ENCODE measurements at places on chromosomes 5 and 9.

GRCh38 chr9:113796646-113797426, 79.3 kb upstream of the ZNF618 start:
- H3K4me1 ChIP-seq, result no peaks in the 10 kb centered on the region
- H3K27me3 ChIP-seq, result no peaks in the 10 kb centered on the region
- H3K36me3 ChIP-seq, result no peaks in the 10 kb centered on the region

DNA sequence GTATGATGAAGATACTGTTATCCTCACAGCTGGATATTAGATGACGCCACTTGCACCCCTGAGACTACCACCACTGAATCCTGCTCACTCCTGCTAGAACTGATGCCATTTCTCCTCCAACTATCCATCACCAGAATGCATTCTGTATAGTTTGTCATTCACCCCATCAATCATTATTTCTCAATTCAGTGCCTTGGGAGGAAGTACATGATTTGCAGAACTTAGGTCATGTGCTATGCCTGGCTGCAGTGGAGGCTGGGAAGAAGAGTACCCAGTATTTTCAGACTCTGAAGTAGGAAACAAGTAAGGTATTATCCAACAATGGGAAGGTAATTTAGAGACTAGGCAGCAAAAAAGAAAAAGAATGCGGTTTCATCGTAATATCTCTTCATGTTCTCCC, 26.2 kb upstream of the HSD17B4 start:
- H3K27ac ChIP-seq, result no peak overlapping the region
- no peaks in the 10 kb centered on the region for H3K36me3 ChIP-seq
- H3K4me1 ChIP-seq, result no peaks in the 10 kb centered on the region
- DNase-seq, result no peak
- H3K27me3 ChIP-seq, result no peaks in the 10 kb centered on the region

DNA sequence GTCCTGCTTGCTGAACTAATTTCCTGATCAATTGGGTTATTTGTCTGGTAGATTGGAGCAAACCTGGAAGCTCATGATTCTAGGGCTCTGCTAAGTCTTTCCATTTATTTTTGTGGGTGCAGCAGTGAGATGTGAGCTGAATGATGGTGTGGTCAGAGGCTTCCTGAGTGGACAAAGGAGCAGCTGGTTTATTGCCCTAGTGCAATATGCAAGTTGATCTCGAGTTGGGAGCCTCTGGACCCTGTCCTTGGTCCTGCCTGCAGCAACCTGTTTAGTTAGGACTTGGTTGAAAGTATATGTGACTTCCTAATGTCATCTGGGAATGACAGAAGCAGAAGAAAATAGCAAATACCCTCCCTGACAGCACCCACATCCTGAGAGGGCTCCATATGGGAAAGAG, 4.2 kb upstream of the UNC5A start:
- H3K4me1 ChIP-seq, result peaks cover 9% of the 10 kb centered on the region
- peaks cover 43% of the 10 kb centered on the region for H3K27me3 ChIP-seq
- DNase-seq, result no peak
- no peak overlapping the region for H3K4me3 ChIP-seq
- no peak overlapping the region for H3K27ac ChIP-seq

- no peak for DNase-seq
- no peaks in the 10 kb centered on the region for H3K27me3 ChIP-seq
- no peak overlapping the region for H3K27ac ChIP-seq
- H3K36me3 ChIP-seq, result no peaks in the 10 kb centered on the region
These were observed 161.2 kb downstream of the MPDZ start for GRCh38 chr9:13118313-13118712.

- DNase-seq, result no peak
- peaks cover 2% of the 10 kb centered on the region for H3K36me3 ChIP-seq
- H3K4me1 ChIP-seq, result no peaks in the 10 kb centered on the region
- H3K4me3 ChIP-seq, result no peak overlapping the region
- H3K27me3 ChIP-seq, result peaks cover 10% of the 10 kb centered on the region
- H3K27ac ChIP-seq, result no peak overlapping the region
These were observed 11.7 kb upstream of the IFNA5 start for GRCh38 chr9:21316860-21317259.

- no peaks in the 10 kb centered on the region for H3K27me3 ChIP-seq
- H3K4me3 ChIP-seq, result no peak overlapping the region
- H3K4me1 ChIP-seq, result no peaks in the 10 kb centered on the region
- no peak overlapping the region for H3K27ac ChIP-seq
These were observed 703.9 kb downstream of the EFNA5 start for GRCh38 chr5:106966686-106967315.

GRCh38 chr9:123383512-123384170, 27.6 kb downstream of the CRB2 start:
- H3K27ac ChIP-seq, result no peak overlapping the region
- H3K36me3 ChIP-seq, result no peaks in the 10 kb centered on the region

DNA sequence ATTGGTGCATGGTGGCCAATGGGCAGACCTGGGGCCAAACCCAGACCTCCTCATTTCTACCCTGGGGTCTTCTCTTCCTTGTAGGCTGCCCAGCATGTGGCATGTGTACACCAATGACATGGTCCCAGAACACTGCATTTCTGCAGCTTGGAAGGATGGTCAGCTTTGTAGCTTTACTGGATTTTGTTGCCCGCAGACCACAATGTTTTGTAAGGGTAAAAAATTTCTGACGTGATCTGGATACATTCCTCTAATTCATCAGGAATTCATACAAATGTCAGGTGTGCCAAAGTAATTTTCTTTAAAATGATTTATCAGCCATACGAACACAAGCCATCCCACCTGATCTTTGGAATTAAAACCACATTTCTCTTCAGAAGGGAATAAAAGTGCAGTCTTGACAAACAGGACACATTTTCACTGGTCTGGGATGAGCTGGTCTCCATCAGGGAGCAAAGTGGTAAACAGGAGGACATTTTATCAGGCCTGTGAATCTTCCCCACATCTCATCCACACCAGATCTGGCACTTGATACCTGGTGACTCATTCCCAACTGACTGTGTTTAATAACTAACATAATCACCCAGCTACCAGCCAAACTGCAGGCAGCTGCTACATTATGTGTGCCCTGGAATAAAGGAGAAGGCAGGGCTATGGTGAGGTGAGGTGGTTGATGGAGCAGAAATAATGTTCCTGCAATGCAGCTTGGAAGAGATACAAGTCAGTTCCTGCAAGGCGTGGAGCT, 103.9 kb downstream of the SPOCK1 start:
- no peak for DNase-seq
- H3K27me3 ChIP-seq, result no peaks in the 10 kb centered on the region
- H3K4me3 ChIP-seq, result no peak overlapping the region
- no peak overlapping the region for H3K27ac ChIP-seq

GRCh38 chr9:16181539-16181938, 628.7 kb downstream of the CCDC171 start:
- H3K36me3 ChIP-seq, result no peaks in the 10 kb centered on the region
- no peak overlapping the region for H3K4me3 ChIP-seq
- no peak for DNase-seq
- no peaks in the 10 kb centered on the region for H3K27me3 ChIP-seq

GRCh38 chr9:111949919-111950318, 53.3 kb downstream of the UGCG start:
- H3K4me3 ChIP-seq, result no peak overlapping the region
- H3K27me3 ChIP-seq, result peaks cover 5% of the 10 kb centered on the region
- peaks cover 5% of the 10 kb centered on the region for H3K4me1 ChIP-seq
- H3K27ac ChIP-seq, result no peak overlapping the region
- DNase-seq, result no peak

GRCh38 chr5:6319116-6319515, 59.2 kb downstream of the MED10 start:
- no peak overlapping the region for H3K4me3 ChIP-seq
- no peak for DNase-seq
- H3K27me3 ChIP-seq, result no peaks in the 10 kb centered on the region
- H3K4me1 ChIP-seq, result no peaks in the 10 kb centered on the region
- H3K36me3 ChIP-seq, result no peaks in the 10 kb centered on the region

DNA sequence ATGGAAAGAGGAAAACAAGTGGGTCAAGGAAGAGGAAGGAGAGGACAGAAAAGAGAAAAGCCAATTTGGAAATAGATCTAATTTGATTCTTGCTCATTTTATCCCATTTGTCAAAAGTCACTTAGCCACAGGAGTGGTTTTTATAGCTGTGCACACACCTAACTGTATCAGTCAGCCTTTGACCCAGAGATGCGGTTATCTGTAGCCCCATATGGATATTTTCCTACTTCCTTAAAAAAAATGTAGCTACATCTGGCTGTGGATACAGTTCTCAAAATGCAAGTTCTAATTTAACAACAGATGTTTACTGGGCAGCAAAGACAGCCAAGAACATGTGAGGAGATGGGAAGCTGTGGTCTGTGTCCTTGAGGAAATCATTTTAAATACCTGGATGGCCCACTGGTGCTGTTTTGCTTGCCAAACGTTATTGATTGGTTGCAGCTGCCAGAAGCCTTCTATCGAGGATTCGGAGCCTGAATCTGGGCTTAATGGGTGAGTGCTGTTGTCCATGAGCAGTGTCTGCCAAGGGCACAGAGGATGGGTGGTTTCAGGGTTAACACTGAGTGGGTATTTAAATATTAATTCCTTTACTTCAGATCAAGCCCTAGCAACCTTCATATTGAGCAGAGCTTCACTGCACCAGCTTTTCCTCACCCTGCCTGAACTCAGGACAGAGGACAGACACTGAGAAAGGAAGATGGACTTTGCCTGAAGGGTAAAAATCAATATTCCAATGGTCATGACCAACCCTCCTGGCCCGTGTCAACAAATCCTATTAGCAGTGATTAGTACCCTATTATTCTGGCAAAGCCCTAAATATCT, 92.2 kb downstream of the APBA1 start:
- no peak overlapping the region for H3K4me3 ChIP-seq
- no peaks in the 10 kb centered on the region for H3K4me1 ChIP-seq
- no peaks in the 10 kb centered on the region for H3K36me3 ChIP-seq
- DNase-seq, result no peak
- no peak overlapping the region for H3K27ac ChIP-seq
- peaks cover 7% of the 10 kb centered on the region for H3K27me3 ChIP-seq

DNA sequence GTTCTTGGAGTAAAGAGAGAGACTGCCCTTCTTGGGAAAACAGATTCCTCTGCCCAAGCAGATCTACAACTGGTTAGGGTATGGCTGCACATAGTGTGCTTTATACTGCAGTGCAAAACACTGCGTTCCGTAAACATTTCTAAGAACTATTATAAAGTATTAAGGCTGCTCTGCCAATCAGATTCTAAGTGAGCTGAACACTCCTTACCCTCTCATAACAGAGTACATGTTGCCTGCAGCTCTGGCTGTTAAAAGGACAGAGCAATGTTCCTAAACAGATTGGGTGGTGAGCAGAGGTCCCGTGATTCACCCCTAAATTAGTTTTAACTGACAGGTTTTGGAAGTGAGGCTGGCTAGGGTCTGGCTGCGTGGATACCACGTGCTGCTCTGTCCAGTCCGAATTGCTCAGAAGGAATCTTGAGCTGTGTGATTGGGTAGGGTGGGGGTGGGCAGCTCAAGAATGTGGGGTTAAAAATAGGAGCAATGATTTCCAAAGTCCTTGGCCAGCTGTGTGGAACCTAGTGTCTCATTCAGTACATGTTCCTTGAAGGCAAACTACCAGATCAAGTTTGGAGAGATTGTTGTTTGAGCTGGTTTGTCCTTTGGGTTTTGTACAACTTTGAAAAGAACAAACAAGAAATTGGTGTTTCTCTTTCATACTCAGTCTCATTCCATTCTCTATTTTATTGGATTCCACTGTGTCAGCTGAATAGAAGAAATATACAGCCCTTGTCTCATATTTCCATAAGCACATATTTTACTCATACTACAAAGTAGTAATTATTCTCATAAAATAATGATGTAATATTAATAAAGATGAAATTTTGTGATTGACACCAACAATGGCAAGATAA, 497.6 kb upstream of the CD180 start:
- no peak overlapping the region for H3K4me3 ChIP-seq
- peaks cover 4% of the 10 kb centered on the region for H3K27me3 ChIP-seq
- no peaks in the 10 kb centered on the region for H3K36me3 ChIP-seq
- H3K4me1 ChIP-seq, result no peaks in the 10 kb centered on the region

DNA sequence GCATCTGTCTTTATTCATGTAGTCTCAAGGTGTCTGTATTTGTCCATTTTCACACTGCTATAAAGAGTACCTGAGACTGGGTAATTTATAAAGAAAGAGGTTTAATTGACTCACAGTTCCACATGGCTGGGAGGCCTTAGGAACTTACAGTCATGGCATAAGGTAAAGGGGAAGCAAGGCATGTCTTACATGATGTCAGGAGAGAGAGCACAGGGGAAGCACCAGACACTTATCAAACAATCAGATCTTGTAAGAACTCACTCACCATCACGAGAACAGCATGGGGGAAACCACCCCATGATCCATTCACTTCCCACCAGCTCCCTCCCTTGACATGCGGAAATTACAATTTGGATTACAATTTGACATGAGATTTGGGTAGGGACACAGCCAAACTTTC, 44.2 kb downstream of the NLN start:
- no peak overlapping the region for H3K27ac ChIP-seq
- peaks cover 9% of the 10 kb centered on the region for H3K36me3 ChIP-seq
- H3K27me3 ChIP-seq, result no peaks in the 10 kb centered on the region
- peaks cover 3% of the 10 kb centered on the region for H3K4me1 ChIP-seq
- H3K4me3 ChIP-seq, result no peak overlapping the region

GRCh38 chr5:39194466-39195136, 24.8 kb downstream of the FYB1 start:
- H3K27me3 ChIP-seq, result no peaks in the 10 kb centered on the region
- peaks cover 62% of the 10 kb centered on the region for H3K36me3 ChIP-seq
- DNase-seq, result no peak
- H3K4me1 ChIP-seq, result peaks cover 77% of the 10 kb centered on the region
- peak overlapping the region; percentile 79 for H3K27ac ChIP-seq
- peak overlapping the region; percentile 76 for H3K4me3 ChIP-seq

DNA sequence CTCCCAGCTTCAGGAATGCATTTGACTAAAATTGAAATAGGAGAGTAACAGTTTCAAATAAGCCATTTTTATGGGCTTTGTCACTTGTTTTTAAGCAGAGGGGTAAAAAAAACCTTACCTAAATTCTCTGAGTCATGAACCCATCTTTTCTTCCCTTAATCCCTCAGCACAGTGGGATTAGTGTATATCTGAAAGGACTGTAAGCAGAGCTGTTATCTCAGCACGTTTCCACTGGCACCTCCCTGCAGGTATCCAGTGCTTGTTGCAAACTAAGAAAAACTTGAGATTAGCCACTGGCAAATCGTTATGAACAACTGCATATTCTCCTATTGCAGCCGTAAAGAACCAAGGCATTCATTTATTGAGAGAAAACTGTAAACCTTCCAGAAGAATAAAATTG, 872.7 kb downstream of the EFNA5 start:
- H3K4me3 ChIP-seq, result no peak overlapping the region
- H3K27ac ChIP-seq, result no peak overlapping the region
- H3K27me3 ChIP-seq, result no peaks in the 10 kb centered on the region
- no peaks in the 10 kb centered on the region for H3K4me1 ChIP-seq
- no peak for DNase-seq

- H3K27ac ChIP-seq, result no peak overlapping the region
- H3K4me3 ChIP-seq, result no peak overlapping the region
- no peaks in the 10 kb centered on the region for H3K4me1 ChIP-seq
- H3K27me3 ChIP-seq, result peaks cover 2% of the 10 kb centered on the region
These were observed 138.1 kb upstream of the ADAMTSL1 start for GRCh38 chr9:18335825-18336224.

- H3K4me3 ChIP-seq, result no peak overlapping the region
- peaks cover 44% of the 10 kb centered on the region for H3K4me1 ChIP-seq
- H3K27ac ChIP-seq, result no peak overlapping the region
- no peak for DNase-seq
- H3K36me3 ChIP-seq, result no peaks in the 10 kb centered on the region
These were observed 126.0 kb upstream of the IL12B start for GRCh38 chr5:159456261-159456660.
